ENCODE measurements at places on chromosomes 4 and X.

GRCh38 chr4:120844528-120844921, 78.0 kb downstream of the PRDM5 start:
- DNase-seq = no peak

- no peak for DNase-seq
Observed at GRCh38 chr4:53465891-53466290, 88.5 kb downstream of the FIP1L1 start.

- peak; percentile 16 for DNase-seq
Observed at GRCh38 chr4:26862381-26862915, 1.8 kb downstream of the STIM2 start.

DNA sequence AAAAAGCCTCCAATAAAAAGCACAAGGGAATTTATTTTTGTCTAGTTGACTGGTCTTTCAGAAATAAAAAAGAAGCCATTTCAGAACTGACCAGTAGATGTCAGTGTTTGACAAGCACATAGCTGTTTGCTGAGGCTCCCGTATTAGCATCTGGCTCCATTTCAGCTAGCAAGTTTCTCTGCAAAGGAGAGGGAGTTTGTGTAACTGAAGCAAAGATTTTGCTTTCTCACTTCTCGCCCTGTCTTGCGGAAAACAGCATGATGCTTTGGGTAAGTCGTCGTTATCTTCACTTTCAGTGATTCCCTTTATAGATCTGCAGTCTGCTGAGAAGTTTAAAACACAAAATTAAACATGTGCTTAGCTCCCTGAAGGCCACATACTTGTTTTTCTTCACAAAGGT, 85.5 kb downstream of the CT47B1 start:
- peak; percentile 81 for DNase-seq

GRCh38 chr4:161920304-161921052, 243.3 kb downstream of the FSTL5 start:
- DNase-seq = no peak

DNA sequence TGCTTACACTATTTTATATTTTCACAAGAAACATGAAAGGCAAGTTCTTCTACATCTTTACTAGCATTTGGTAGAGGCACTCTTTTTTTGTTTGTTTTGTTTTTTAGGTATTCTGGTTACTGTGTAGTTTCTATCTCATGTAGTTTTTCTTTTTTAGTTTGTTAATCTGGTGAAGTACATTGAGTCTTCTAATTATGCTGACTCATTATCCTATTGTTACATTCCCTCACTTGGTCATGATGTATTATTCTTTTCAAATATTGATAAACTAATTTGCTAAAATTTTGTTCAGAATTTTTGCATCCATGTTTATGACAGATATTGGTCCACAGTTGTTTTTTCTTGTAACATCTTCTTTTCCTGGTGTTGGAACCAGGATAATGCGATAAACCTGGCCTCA, 4.7 kb downstream of the GK2 start:
- DNase-seq = no peak
